ENCODE measurements at places on chromosomes 4 and X.

GRCh38 chrX:155544881-155545280 is 67.9 kb downstream of the TMLHE start:
- DNase-seq, result no peak

DNA sequence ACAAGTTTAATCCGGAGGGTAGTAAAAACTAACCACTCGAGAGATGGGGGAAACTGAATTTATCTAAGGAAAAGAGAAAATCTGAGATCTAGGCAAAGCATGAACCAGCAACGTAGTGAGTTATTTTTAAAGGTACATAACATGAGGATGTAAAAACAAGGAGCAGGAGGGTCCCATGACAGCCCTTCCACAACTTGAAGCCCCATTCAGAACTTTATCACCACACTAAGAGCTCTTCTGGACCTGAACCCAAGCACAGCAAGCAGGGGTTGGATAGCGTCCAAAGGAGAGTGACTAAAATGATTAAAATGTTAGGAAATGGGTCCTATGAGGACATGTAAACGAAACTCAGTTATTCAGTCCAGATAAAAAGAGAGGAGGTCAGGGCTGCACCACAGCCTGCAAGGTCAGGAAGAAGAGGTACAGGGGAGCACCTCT is 16.2 kb downstream of the SH3RF1 start:
- no peak for DNase-seq

- no peak for DNase-seq
Observed at GRCh38 chrX:36609616-36610585, 398.3 kb upstream of the FAM47C start.

DNA sequence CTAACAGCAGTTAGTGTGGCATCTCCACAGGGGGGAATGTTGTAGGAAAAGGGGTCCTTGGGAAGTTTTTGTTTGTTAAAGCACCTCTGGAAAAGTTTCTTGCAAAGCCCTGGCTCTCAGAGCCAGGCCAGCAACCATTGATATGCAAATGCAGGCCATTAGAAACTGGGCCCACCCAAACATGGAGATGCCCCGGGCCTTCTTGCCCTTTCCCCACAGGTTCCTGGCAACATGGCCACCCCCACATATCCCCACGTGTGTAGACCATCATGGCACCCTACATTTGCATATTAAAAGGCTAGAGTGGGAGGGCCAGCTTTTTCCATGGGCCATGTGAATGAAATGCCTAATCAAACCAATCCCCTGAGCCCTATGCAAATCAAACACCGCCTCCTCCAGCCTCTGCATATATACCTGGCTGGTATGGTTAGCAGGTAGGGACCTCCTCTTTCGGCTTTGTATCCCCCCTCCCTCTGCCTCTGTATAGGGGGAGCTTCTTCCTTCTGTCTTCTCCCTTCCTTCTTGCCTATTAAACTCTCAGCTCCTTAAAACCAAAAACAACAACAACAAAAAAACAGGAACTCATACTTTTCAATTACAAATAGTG is 44.0 kb upstream of the ZCCHC13 start:
- no peak for DNase-seq

- DNase-seq, result no peak
Observed at GRCh38 chrX:105323928-105324327, 103.4 kb upstream of the TEX13A start.

DNA sequence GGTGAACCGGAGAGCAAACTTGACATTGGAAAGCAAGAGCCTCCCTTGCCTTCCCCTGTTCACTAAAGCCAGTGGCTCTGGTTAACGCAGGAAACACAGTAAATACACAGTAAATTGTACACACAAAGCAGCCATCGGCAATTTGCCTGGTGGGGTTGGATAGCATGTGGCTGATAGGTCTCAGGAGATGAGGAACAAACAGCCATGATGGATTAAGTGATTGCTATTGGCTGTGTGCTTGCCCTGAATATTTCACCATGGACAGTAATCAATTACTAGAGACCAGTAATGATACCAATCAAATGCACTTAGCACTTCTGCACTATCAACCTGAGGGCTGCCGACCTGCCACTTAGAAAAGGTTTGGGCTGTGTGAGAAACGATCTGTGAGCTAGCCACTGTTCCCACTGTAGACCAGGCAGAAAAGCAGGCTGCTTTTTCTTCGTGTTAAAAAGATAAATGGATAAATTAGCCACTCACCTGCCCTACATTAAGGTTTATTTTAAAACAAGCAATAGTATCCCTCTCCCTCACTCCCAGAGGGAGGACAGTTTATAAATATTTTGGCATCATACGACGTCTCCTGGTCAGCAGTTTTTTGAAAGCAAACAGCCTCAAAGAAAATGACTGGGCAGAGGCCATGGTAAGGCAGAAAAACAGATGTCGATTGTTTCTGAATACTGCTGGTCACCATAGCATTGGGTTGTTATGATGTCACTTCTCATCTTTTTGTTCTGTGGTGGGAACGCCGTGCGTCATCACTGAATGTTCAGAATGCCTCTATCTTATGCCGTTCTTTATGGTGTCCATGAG is 167.1 kb downstream of the MAML3 start:
- DNase-seq, result no peak

DNA sequence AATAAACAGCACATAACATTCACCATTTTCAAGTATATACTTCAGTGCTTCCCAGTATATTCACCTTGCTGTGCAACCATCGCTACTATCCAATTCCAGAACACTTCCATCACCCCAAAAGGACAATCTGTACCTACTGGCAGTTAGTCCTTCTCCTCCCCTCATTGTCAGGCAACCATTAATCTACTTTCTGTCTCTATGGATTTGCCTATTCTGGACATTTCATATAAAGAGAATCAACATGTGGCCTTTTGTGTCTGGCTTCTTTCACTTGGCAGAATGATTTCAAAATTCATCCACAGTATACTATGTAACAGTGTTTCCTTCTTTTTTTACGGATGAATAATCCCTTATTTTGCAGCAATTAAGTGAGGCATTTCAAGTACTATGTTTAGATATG is 189.4 kb downstream of the FBXW7 start:
- no peak for DNase-seq

DNA sequence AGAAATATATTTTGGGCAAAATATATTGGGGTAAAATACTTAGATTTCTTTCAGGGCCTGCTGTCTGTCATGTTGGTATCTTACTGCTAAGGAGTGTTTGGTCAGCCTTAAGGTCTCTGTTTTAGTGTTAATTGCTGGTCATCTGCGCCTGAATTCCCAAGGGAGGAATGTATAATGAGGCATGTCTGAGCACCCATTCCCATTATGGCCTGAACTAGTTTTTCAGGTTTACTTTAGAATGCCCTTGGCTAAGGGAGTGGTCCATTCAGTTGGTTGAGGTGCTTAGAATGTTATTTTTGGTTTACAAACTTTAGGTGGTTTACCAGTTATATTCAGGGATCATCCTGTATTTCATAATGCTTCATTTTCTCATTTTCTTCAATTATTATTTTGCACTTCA is 125.9 kb downstream of the CFAP299 start:
- no peak for DNase-seq

- DNase-seq, result no peak
Observed at GRCh38 chr4:121221201-121221600, 57.1 kb upstream of the TNIP3 start.

GRCh38 chr4:41287852-41288251 is 31.1 kb downstream of the UCHL1 start:
- DNase-seq, result no peak

DNA sequence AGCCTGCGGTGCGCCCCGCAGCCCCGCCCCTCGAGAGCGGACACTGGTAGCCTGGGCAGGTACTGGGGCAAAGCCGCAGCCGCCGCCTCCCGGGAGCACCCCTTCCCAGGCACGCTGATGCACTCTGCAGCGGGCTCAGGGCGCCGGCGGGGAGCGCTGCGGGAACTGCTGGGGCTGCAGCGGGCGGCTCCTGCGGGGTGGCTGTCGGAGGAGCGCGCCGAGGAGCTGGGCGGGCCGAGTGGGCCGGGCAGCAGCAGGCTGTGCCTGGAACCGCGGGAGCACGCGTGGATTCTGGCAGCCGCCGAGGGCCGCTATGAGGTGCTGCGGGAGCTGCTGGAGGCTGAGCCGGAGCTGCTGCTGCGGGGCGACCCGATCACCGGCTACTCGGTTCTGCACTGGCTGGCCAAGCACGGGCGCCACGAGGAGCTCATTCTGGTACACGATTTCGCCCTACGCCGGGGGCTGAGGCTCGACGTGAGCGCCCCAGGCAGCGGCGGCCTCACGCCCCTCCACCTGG is 401 bp downstream of the SOWAHD start:
- DNase-seq, result peak; percentile 36

GRCh38 chr4:26741491-26741871 is 119.2 kb upstream of the STIM2 start:
- DNase-seq, result peak; percentile 15

- DNase-seq, result no peak
Observed at GRCh38 chr4:83890231-83890630, 354.3 kb downstream of the GPAT3 start.

DNA sequence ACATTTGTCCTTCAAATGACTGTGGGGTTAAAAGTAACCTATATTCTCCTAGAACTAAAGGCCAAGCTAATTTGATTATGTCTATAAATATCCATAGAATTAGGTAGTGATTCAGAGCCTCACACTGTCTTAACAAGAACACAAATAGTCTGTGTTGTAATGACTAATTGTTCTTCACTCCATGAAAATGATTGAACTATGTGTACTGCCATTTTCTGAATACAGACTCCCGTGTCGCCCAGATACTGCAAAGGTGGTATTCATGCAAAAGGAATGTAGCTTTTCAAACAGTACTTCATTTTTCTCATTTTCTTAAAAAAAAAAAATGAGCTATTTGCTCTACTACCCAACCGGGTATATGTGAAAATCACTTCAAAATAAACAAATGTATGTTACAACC is 11.3 kb upstream of the PHKA2 start:
- no peak for DNase-seq

DNA sequence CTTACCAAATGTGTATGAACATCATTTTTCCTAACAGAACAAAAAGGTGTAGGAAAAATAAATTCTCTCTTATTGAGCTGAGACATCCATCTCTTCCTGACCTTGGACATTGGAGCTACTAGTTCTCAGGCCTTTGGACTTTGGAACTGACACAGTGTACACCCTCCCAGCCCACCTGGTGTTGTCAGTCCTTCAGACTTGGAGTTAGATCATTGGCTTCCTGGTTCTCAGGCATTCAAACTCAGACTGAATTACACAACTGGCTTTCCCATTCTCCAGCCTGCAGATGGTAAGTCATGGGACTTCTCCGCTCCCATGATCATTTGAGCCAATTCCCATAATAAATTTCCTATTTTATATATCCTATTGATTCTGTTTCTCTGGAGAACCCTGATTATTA is 84.8 kb upstream of the EDNRA start:
- no peak for DNase-seq

DNA sequence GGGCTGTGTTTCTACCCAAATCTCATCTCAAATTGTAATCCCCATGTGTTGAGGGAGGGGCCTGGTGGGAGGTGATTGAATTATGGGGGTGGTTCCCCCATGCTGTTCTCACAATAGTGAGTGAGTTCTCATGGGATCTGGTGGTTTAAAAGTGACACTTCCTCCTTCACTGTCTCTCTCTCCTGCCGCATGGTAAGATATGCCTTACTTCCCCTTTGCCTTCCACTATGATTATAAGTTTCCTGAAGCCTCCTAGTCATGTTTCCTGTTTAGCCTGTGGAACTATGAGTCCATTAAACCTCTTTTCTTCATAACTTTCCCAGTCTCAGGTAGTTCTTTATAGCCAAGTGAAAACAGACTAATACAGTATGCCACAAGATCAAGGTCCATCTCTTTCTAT is 70.0 kb upstream of the MSX1 start:
- DNase-seq, result no peak

DNA sequence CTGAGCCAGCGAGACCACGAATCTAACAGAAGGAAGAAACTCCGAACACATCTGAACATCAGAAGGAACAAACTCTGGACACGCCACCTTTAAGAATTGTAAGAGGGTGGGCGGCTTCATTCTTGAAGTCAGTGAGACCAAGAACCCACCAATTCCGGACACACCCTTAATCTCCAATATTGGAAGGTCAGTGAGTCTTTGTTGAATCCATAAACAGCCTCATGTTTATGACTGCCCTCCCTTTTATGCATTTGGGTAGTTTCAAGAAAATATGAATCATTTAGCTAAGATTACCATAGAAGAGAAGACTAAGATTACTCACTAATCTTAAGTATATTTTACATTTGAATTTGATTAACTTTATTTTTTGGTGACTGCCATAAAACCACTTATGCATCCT is 48.5 kb downstream of the VCX2 start:
- no peak for DNase-seq

Data from pancreas (tissue), 10 donors.